ENCODE measurements at places on chromosomes 7 and 10. TPM values are rescaled to one million over a fixed set of nuclear protein-coding genes. Genes with fewer than 3 reads are reported as not detected.
A peak's percentile ranks its signal among the peaks of the same experiment; 100 is the strongest.

- no peak for DNase-seq
- no peak overlapping the region for H3K27ac ChIP-seq
- no peaks in the 10 kb centered on the region for H3K36me3 ChIP-seq
- H3K4me1 ChIP-seq, result no peaks in the 10 kb centered on the region
- no peak overlapping the region for H3K4me3 ChIP-seq
These were observed 45.4 kb downstream of the DKK1 start for GRCh38 chr10:52359441-52359840.

DNA sequence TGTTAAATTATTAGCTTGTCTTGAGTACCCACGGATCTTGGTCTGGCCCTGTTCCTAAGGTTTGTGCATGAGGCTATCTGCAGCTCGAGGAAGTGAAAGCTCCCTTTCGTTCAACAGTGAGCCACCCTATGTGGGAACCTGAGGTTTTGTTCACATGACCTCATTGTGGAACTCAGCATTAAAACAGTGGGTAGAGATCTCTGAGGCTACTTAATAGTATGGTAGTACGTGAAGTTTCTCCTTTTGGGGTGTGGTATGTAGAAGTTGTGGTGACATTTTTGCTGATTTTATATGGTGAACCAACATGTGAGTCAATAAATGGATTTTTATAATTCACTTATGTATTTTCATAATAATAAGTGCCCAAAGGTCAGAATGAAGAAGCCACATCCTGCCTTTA lies 252.7 kb upstream of the FERD3L start:
- H3K4me1 ChIP-seq, result no peaks in the 10 kb centered on the region
- no peak overlapping the region for H3K4me3 ChIP-seq
- H3K27me3 ChIP-seq, result no peaks in the 10 kb centered on the region

DNA sequence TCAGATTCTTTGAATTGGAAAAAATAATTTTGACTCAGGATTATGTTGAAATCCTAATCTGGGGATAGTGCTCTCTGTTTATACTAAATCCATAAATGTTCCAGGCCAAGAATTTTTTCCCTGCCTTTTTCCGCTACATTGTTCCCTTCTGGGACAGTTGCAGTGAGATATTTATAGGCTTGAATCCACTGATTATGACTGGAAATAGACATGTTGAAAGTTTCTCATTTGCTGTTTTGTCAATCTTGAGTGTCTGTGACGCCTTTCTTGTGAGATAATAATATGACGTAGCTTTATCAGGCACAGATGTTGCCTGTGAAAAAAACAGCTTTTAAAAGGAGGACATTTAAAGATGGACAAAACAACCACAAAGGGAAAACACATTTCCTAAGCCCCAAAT lies 155.9 kb downstream of the ARID5B start:
- H3K27me3 ChIP-seq, result no peaks in the 10 kb centered on the region
- H3K36me3 ChIP-seq, result peaks cover 98% of the 10 kb centered on the region
- H3K4me1 ChIP-seq, result peaks cover 98% of the 10 kb centered on the region
- peak overlapping the region; percentile 94 for H3K4me3 ChIP-seq

GRCh38 chr10:89235073-89235798 lies 16.3 kb downstream of the LIPA start:
- no peak overlapping the region for H3K4me3 ChIP-seq
- H3K36me3 ChIP-seq, result peaks cover 6% of the 10 kb centered on the region
- H3K27me3 ChIP-seq, result no peaks in the 10 kb centered on the region
- H3K27ac ChIP-seq, result no peak overlapping the region
- peaks cover 10% of the 10 kb centered on the region for H3K4me1 ChIP-seq
- peak; percentile 28 for DNase-seq

DNA sequence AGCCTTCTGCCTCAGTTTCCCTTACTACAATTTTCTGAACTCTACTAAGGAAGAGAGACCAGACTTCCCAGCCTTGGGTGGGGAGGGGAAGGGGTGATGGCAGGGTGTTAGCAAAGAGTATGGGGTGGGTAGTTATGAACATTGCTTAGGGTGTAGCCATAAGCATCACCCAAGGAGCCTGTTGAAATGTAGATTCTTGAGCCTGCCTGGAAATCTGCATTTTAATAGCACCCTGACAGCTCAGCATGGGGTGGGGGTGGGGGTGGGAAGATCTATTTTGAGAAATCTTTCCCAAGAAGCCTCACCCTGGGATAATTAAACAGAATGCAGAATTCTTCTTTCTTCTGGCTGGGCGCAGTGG lies 164.8 kb downstream of the NRF1 start:
- H3K36me3 ChIP-seq, result no peaks in the 10 kb centered on the region
- no peak overlapping the region for H3K27ac ChIP-seq
- H3K27me3 ChIP-seq, result peaks cover 26% of the 10 kb centered on the region
- H3K4me1 ChIP-seq, result peaks cover 5% of the 10 kb centered on the region
- no peak for DNase-seq

- no peak for DNase-seq
- H3K27me3 ChIP-seq, result no peaks in the 10 kb centered on the region
- H3K4me1 ChIP-seq, result peaks cover 37% of the 10 kb centered on the region
- H3K36me3 ChIP-seq, result peaks cover 80% of the 10 kb centered on the region
- H3K27ac ChIP-seq, result no peak overlapping the region
- H3K4me3 ChIP-seq, result no peak overlapping the region
These were observed 92.2 kb downstream of the PRKCQ start for GRCh38 chr10:6487920-6488319.

DNA sequence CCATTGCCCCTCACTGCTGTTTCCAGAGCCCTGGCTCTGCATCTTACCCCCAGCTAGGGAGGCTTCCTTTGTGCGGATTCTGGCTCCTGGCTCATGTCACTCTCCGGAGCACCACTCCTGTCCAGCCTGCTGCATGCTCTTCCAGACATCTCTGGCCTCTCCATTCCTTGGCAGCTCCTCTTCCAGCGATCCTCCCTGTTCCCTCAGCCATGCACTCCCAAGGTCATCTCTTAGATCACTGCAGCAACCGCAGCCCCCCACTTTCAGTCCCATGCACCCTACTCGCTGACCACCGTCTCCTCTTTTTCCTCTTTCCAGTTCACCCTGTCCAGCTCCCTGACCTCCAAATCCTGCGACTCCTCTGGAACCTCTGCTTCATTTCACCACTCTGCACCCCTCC lies 6.9 kb upstream of the SMARCD3 start:
- no peak for DNase-seq
- peaks cover 46% of the 10 kb centered on the region for H3K27me3 ChIP-seq
- no peaks in the 10 kb centered on the region for H3K36me3 ChIP-seq
- no peak overlapping the region for H3K4me3 ChIP-seq
- H3K4me1 ChIP-seq, result peaks cover 4% of the 10 kb centered on the region

The LBX1 gene
- not detected for total RNA-seq

GRCh38 chr10:32905466-32905865 lies 52.6 kb downstream of the ITGB1 start:
- peaks cover 7% of the 10 kb centered on the region for H3K4me1 ChIP-seq
- no peak overlapping the region for H3K4me3 ChIP-seq
- peaks cover 36% of the 10 kb centered on the region for H3K36me3 ChIP-seq
- H3K27ac ChIP-seq, result no peak overlapping the region

- no peaks in the 10 kb centered on the region for H3K36me3 ChIP-seq
- no peak overlapping the region for H3K27ac ChIP-seq
- H3K4me3 ChIP-seq, result no peak overlapping the region
- H3K4me1 ChIP-seq, result no peaks in the 10 kb centered on the region
These were observed 70.9 kb upstream of the MGMT start for GRCh38 chr10:129396021-129396722.

GRCh38 chr10:16612115-16612980 lies 90.7 kb upstream of the C1QL3 start:
- H3K27ac ChIP-seq, result no peak overlapping the region
- no peaks in the 10 kb centered on the region for H3K4me1 ChIP-seq
- DNase-seq, result peak; percentile 28
- H3K4me3 ChIP-seq, result no peak overlapping the region

The GNA12 gene
- total RNA-seq, result 23.7 TPM

- H3K27me3 ChIP-seq, result no peaks in the 10 kb centered on the region
- no peak for DNase-seq
- peaks cover 52% of the 10 kb centered on the region for H3K4me1 ChIP-seq
- no peak overlapping the region for H3K4me3 ChIP-seq
- H3K36me3 ChIP-seq, result no peaks in the 10 kb centered on the region
These were observed 375 bp downstream of the HKDC1 start for GRCh38 chr10:69220507-69220906.

All from activated CD4-positive, alpha-beta memory T cell treated with anti-CD3 and anti-CD28 coated beads for 36 hours (primary cell).